Neuronal stem cell (in vitro differentiated cells): ENCODE measurements at places on chromosomes 5 and 9.

- no peak for DNase-seq
These were observed 61.5 kb downstream of the UBE2QL1 start for GRCh38 chr5:6510132-6510531.

DNA sequence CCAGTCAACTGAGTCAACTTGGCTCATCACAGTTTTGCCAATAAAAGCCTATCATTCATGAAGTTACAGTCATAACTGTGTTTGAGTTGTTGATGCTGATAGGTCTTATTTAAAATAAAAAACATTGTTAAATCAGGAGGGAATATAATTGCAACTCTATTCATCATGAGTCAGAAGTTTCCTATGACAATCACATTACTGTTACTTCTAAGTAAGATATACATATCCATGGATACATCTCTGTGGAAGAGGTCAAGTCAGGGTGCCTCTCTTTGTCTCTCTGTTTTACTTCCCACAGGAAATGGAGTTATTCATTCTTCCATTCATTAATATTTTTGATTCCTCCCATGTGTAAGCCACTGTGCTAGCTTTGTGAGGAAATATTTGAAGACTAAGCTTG lies 2015.4 kb upstream of the WWC1 start:
- no peak for DNase-seq

GRCh38 chr5:145777445-145778063 lies 57.6 kb downstream of the PRELID2 start:
- no peak for DNase-seq

DNA sequence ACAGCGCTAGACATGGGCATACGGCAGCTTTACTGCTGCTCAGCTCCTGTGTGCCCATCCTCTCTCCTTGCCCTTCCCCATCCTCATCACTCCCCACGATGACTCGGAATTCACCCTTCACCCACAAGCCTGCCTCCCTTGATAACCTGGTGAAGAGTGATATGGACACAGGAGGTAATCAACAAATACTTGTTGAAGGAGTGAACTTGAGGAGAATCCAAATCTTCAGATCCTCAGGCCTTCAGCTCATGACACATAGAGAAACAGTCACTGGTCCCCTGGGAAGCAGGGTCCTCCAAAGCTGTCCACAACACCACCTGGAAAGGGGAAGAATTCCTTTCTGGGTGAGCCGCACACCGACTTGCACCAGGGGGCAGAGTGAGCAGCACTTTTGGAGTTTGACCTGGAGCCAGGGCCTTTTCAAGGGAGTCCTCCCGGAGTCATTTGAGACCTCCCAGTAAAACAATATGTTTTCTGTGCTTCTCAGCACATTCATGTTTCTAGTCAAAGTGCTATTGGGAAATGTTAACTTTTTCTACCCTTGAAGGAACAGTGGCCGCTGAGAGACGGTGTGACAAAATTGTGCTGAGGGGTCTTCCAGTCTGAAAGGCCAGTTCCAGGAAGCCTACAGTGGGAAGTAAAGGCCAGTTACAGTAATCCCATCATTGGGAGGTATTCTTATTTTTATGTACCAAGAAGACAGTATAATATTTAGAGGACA lies 332.3 kb downstream of the CWC27 start:
- peak; percentile 31 for DNase-seq

- DNase-seq, result no peak
These were observed 6.9 kb downstream of the SREK1 start for GRCh38 chr5:66151030-66151429.

DNA sequence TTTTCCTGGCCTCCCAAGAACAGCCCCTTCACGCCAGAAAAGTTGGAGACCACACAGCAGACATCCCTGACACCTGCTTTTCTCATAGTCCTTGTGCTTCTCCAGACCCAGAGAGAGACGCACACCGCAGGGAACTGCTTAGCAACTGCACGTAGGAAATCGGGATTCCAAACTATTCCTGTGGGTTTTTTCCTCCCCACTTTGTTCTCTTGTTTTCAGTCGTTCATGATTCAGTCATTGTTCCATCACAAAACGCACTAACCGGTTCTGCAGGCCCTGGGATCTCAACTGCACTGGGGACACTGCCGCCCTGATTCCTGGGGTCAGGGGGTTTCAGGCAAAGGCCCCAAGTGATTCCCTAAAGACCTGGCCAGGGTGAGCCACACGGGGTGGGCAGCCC lies 588.0 kb upstream of the KLF4 start:
- no peak for DNase-seq

DNA sequence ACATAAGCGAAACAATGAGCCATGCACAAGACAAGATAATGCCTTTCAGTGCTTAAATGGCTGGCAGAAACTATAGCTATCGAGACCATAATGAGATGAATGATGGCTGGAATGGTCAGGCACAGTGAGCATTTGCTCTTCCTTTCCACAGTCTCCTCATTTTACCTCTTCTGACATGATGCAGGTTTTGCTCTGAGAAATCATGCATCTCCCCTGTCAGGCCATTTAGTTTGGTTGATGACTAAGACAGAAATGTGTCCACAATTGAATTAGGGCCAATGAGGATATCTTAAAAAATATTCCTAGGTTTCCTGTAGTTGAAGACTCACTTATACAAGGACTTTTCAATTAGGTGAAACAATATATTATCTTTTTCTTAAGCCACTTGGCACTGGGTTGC lies 475.1 kb downstream of the TMEM232 start:
- DNase-seq, result no peak

DNA sequence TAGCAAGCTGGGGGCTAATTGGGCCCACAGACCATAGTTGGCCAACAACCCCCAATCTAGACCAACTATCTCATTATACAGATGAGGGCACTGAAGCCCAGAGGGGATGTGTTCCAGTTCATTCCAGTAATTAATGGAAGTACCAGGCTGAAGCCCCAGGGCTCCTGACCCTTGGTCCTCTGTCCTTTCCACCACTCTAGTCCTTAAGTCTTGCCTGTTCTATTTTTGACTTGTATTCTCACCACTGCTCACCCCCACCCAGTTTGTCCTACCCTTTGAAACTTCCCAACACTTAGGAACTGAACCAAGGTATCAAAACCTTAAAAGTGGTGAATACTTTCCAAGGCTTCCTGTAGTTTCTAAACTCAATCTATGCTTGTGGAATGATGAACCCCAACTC lies 407.4 kb downstream of the ENC1 start:
- DNase-seq, result no peak

GRCh38 chr5:113447498-113448050 lies 12.8 kb upstream of the TSSK1B start:
- peak; percentile 11 for DNase-seq

DNA sequence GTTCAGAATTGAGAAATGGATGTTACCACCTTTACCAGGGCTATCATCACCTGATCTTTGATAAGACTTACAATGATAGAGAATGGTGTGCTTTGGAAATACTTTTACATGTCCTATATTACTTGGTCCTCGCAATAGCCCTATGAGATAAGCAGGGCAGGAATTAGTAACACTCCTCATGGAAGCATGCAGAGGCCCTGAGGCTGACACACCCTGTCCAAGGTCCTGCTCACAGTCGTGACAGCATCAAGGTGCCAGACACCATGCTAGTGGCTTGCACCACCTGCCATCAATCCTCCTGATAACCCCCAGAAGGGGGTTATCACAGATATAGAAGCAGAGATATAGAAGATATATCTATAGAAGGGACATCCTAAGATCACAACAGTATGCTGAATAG lies 216.8 kb upstream of the TBC1D2 start:
- no peak for DNase-seq

GRCh38 chr9:128175102-128175563 lies 15.1 kb downstream of the BBLN start:
- no peak for DNase-seq

DNA sequence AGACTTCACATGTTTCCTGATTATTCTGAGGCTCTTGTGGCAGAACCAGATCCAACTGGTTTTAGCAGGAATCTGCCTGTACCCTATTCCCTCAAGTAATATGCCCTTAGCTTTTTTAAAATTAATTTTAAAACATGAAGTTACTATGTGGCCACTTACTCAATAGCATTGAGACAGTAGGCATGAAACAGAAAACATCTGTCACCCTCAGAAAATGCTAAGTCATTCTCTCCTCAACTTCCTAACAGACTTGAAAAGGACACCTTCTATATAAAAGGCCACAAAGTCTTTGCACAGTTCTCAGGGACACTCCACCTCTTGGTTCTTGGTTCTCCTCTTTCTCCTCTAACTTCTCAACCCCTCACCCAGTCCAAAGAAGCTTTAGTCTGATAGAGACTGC lies 277.8 kb downstream of the RAB3C start:
- DNase-seq, result no peak

DNA sequence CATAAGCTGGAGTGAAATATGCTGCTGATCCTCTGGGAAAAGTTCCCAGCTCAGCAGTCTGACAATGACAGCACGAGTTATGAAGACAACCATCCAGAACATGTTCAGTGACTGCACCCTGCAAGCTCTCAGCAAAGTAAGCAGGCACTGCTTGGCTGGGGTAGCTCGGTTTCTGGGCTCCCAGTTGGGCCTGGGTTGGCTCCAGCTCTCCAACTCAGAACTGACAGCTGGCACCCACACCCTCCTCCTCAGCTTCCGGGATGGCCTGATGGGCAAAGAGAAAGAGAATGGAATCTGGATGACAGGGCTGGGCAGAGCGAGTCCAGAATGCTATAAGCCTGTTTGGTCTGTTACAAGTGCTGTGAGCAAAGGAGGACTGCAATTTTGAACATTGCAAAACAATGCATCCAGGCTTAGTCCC lies 185.0 kb downstream of the CSNK1G3 start:
- no peak for DNase-seq

GRCh38 chr5:6578676-6579343 lies 54.0 kb downstream of the NSUN2 start:
- no peak for DNase-seq

DNA sequence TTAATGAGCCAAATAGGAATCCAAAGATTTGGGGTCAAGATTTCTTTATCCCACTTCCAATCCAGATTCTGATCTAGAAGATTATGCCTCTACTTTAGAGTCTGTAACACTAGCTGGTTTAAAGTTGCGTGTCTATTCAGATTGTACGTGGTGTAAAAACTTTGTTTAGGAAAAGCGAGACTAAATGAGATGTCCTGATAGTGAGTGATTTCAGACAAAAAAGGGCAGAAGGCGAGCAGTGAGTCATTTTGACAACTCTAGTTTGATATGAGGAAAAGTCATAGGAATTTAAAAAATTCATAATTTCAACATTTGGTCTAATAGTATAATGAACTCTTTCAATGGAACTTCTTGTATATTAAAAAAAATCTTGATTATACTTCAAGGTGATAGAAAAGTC lies 119.6 kb upstream of the KLF9 start:
- no peak for DNase-seq

DNA sequence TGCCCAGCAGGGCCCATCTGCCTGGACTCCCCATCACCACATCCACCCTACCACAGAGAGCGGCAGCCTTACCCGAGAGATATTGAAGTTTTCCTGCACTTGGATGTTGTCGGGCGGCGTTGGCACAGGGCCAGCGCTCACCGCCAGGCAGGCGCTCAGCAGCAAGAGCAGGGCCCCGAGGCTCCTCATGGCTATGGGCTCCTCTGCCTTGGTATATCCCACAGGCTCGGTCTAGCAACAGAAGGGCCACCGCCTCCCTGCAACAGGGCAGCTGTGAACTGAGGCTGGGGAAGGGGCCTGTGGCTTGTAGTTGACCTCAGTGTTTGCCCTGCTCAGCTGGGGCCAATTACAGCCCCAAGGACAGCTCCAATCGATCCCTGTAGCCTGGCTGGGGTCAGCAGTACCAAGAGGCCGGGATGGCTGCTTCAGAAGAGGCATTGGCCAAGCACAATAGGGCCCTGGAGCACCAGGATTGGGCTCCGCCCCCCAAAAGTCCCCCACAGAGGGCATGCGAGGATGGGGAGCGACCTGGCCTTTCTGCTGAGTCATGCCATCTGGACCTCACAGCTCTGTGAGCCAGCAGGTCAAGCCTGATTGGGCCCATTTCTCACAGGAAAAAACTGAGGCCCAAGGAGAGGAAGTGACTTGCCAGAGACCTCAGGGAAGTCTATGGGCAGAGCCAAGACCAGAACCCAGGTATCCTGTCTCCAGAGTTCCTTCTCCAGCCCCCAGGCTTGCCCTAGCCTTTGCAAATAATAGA lies at the start of gene AMBP:
Gene AMBP, minus strand, starts transcription at position 280 of the 760 bp plus-strand sequence. Its CDS starts 91 bp downstream, at position 189.
- no peak for DNase-seq

DNA sequence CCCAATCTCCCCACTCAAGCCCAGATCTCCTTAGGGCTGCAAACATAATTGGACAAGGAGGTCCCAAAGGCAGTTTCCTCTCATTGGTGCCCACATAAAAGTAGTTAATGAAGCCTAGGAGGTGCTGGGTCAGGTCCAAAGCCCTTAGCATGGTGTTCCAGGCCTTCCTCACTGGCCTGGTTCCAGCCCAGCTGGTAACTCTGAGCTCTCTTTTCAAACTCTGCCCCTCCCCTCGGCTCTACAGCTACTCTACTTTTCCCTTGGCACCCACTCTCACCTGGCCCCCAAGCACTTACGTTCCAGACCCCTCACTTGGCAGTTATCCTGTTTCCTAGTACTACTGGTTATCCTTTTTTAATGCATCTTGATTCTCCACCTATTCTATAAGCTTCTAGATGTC lies 9.9 kb downstream of the SEPTIN8 start:
- no peak for DNase-seq

GRCh38 chr5:124193371-124193789 lies 553.1 kb downstream of the ZNF608 start:
- no peak for DNase-seq
